NCI-H2081 (cell line): ENCODE measurements at places on chromosomes 7 and 10.

DNA sequence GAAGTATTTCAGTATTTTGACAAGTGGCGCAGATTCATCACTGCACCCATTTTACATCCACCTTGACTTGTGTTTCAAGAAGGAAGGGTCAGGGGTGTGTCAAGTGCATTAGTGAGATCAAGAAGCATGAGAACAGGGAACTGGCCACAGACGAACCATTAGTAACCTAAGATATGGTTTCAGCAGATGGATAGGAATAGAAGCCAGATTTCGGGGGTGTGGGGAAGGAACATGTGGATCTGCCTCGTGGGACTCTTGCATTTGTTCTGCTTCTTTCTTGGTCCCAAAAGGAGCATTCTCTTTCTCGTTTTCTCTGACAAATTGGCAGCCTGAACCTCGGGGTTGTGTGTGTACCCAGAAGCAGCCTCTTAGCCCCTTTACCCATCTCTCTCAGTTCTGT is 9.6 kb downstream of the DENND2A start:
- no peak for DNase-seq

GRCh38 chr10:68096913-68097516 is 12.3 kb upstream of the MYPN start:
- DNase-seq, result no peak

- no peak for DNase-seq
Observed at GRCh38 chr10:24643679-24644209, 79.9 kb downstream of the ARHGAP21 start.

DNA sequence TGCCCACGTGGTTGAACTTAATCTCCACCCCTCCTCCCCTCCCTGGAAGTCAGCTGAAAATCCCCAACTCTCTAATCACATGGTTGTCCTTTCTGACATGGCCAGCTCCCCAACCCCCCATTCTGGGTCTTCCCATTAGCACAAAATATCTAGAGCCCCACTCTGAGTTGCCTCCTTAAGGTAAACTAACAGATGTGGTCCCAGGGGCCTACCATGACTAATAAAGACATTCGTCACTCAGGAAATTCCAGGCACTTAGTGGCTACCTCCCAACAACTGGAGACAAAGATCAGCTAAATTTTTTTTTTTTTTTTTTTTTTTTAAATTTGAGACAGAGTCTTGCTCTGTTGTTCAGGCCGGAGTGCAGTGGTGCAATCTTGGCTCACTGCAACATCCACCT is 21.1 kb downstream of the CCDC126 start:
- no peak for DNase-seq

GRCh38 chr10:114245121-114245791 is 6.2 kb downstream of the VWA2 start:
- no peak for DNase-seq

GRCh38 chr7:29160080-29160479 is 13.7 kb upstream of the CPVL start:
- DNase-seq, result no peak

DNA sequence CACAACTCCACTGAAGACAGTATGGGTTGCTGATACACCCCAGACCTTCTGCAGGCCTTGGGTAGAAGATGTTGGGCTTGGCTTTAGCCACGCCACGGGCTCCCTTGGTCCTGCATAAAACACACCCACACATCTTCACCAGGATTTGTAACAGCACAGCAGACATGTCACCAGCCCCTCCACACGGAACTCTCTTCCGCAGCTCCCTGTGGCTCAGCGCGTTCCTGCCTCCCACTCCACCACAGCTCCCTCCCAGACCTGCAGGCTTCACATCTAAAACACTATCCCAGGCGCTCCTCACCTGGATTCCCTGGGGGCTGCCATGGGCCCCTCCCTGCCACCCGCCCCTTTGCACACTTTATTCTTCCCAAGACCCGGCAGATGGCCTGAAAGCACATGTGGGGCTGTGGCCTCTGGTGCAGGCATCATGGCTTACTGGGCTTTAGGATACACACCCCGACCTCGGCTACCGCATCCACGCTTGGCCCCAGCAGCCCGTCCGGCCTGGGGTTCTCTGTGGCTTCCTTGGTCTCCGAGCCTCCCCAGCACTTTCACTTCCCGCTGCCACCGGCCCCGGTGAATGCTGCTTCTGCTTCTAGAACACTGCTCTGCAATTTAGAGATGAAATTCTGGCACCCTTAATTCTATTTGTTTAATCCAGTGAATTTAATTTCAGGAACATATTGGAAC is 432.9 kb downstream of the DNAJB6 start:
- no peak for DNase-seq

GRCh38 chr10:3808689-3809199 is 23.7 kb upstream of the KLF6 start:
- no peak for DNase-seq

GRCh38 chr7:118662266-118662665 is 437.8 kb downstream of the ANKRD7 start:
- no peak for DNase-seq

DNA sequence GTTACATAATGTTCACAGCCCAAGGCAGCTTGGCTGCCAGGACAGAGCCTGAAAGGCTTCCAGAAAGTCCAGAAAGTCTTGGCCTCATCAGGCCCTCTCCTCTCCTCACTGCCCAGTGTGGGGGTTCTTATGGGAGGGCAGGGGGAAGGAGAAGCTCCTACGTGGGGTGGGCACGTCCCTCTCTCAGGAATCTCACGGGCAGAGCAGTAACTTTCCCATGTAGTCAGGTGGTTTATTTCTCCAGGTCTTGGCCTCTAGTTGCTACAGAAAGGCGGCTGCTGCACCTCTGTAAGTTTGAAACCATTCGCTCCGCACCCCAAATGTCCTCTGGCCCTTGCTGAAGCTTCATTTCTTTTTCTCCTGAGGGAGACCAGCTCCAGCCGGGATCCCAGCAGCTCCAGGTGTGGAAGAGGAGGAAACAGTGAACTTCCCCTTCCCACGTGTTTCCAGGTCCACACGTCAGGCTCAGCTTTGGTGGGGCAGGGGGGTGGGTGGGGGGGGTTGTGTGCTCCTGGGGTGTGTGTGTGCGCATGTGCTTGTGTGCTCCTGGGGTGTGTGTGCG is 320.3 kb downstream of the WDR37 start:
- no peak for DNase-seq

DNA sequence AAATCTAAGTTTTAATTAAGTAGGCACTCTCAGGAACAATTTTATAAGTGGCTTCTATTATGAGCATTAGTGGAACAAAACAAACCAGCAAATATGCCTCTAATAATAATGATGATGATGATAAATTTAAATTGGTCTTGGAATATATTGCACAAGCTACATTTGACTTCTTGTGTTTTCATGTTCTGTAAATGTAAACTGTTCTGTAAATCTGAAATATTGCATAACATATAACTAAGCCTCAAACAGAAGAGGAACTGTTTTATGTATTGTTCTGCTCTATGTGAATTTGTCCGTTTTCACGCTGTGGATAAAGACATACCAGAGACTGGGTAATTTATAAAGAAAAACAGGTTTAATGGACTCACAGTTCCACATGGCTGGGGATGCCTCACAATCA is 625.2 kb upstream of the CELF2 start:
- DNase-seq, result no peak

DNA sequence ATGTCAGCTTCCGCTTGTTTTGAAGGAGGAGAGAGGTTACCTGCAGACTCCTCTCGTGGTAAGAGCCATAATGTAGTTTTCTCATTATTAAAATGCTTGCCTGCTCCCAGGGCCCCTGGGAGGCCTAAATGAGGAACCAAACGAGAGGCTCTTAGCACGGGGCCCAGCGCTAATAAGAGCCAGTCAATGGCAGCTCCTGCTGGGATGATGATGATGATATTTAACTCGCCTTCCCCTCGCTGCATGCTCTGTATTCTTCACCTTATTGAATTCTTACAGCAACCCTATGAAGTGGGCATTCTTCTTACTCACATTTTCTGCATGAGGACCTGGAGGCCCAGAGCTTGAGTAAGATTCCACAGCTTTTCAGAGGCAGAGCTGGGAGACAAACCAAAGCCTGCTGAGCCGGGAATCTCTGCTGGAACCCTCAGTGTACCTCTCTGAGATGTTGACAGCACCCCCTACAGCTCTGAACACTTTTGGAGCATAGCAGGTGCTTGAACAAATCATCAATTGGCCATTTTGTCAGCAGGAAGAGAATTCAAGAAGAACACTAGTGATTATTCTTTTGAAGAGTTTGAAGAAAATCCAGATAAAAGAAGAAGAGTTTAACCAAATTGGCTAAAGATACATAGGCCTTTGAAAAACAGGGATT is 93.1 kb upstream of the HABP2 start:
- peak; percentile 41 for DNase-seq

GRCh38 chr7:44712012-44712411 is 36.6 kb upstream of the ZMIZ2 start:
- no peak for DNase-seq
